ENCODE measurements at places on chromosomes 1 and 21. TPM values are rescaled to one million over a fixed set of nuclear protein-coding genes. Genes with fewer than 3 reads are reported as not detected.

Gene PDPN
- total RNA-seq, result 56.5 TPM

GRCh38 chr1:26701266-26701994 is 5.6 kb downstream of the ARID1A start:
- no peak for DNase-seq
- no peaks in the 10 kb centered on the region for H3K27me3 ChIP-seq
- H3K36me3 ChIP-seq, result no peaks in the 10 kb centered on the region
- peak overlapping the region; percentile 47 for H3K27ac ChIP-seq
- peaks cover 77% of the 10 kb centered on the region for H3K4me1 ChIP-seq

Gene VWA5B1
- not detected for total RNA-seq

GRCh38 chr1:232726048-232726779 is 79.0 kb upstream of the MAP10 start:
- H3K4me3 ChIP-seq, result no peak overlapping the region
- no peak for DNase-seq
- no peaks in the 10 kb centered on the region for H3K27me3 ChIP-seq
- H3K4me1 ChIP-seq, result no peaks in the 10 kb centered on the region
- no peaks in the 10 kb centered on the region for H3K36me3 ChIP-seq

- H3K4me3 ChIP-seq, result no peak overlapping the region
- H3K27ac ChIP-seq, result no peak overlapping the region
- no peaks in the 10 kb centered on the region for H3K27me3 ChIP-seq
- H3K4me1 ChIP-seq, result no peaks in the 10 kb centered on the region
Observed at GRCh38 chr1:221816899-221817298, 75.0 kb upstream of the DUSP10 start.

Gene TUFT1
- 18.1 TPM for total RNA-seq

GRCh38 chr1:11045428-11046269 is 1.4 kb downstream of the MASP2 start:
- H3K4me1 ChIP-seq, result no peaks in the 10 kb centered on the region
- no peaks in the 10 kb centered on the region for H3K36me3 ChIP-seq
- H3K4me3 ChIP-seq, result no peak overlapping the region

Gene DDI2
- 41.5 TPM for total RNA-seq

- no peaks in the 10 kb centered on the region for H3K36me3 ChIP-seq
- no peak for DNase-seq
- H3K4me3 ChIP-seq, result no peak overlapping the region
- H3K27me3 ChIP-seq, result no peaks in the 10 kb centered on the region
- peaks cover 4% of the 10 kb centered on the region for H3K4me1 ChIP-seq
Observed at GRCh38 chr1:110393286-110393685, 2.5 kb upstream of the SLC16A4 start.

GRCh38 chr1:225847610-225848009 is 34.6 kb downstream of the TMEM63A start:
- H3K36me3 ChIP-seq, result peaks cover 93% of the 10 kb centered on the region
- peak; percentile 51 for DNase-seq
- H3K4me1 ChIP-seq, result peaks cover 12% of the 10 kb centered on the region
- H3K27me3 ChIP-seq, result no peaks in the 10 kb centered on the region
- H3K27ac ChIP-seq, result peak overlapping the region; percentile 34

- peak; percentile 44 for DNase-seq
- no peaks in the 10 kb centered on the region for H3K4me1 ChIP-seq
- no peaks in the 10 kb centered on the region for H3K27me3 ChIP-seq
- H3K36me3 ChIP-seq, result no peaks in the 10 kb centered on the region
- H3K27ac ChIP-seq, result no peak overlapping the region
- no peak overlapping the region for H3K4me3 ChIP-seq
Observed at GRCh38 chr1:152442765-152443164, 28.7 kb upstream of the CRNN start.

DNA sequence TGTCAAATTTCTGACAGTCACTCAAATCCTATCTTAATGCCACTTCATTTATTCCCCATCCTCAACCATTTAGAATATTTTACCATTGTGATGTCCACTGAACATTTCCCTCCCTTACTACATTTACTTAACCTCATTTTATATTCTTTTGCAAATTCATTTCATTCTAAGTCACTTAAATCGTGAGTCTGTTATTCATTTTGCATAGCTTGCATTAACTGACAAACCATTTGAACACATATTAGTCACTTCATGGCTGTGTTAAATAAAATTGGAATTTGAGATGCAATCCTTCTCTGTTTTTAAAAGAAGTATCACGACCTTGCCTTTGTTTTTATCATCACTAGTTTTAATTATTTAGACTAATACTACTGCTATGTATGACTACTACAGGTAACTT is 199.4 kb upstream of the COL11A1 start:
- H3K4me3 ChIP-seq, result no peak overlapping the region
- H3K4me1 ChIP-seq, result no peaks in the 10 kb centered on the region

Gene SV2A
- total RNA-seq, result 1.6 TPM

DNA sequence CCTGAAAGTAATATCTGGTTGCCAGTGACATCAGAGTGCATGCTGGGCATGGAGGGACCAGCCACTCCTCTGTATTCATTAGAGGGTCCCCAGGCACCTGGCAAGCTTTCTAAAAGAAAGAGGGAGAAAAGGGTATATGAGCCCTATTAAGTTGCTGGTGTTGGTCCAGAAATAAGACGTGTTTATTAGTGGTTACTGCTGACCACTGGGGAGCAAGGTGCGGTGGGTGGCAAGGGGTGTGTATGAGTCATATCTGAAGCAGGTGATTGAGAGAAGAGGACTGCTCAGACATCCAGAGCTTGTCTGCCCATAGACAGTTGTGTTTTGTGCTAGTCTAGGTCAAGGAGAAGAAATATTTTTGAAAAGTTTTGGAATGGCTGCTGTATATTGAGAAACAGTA is 298.1 kb downstream of the TM2D1 start:
- no peak overlapping the region for H3K4me3 ChIP-seq
- H3K27me3 ChIP-seq, result no peaks in the 10 kb centered on the region
- no peaks in the 10 kb centered on the region for H3K4me1 ChIP-seq
- no peak for DNase-seq
- H3K27ac ChIP-seq, result no peak overlapping the region

DNA sequence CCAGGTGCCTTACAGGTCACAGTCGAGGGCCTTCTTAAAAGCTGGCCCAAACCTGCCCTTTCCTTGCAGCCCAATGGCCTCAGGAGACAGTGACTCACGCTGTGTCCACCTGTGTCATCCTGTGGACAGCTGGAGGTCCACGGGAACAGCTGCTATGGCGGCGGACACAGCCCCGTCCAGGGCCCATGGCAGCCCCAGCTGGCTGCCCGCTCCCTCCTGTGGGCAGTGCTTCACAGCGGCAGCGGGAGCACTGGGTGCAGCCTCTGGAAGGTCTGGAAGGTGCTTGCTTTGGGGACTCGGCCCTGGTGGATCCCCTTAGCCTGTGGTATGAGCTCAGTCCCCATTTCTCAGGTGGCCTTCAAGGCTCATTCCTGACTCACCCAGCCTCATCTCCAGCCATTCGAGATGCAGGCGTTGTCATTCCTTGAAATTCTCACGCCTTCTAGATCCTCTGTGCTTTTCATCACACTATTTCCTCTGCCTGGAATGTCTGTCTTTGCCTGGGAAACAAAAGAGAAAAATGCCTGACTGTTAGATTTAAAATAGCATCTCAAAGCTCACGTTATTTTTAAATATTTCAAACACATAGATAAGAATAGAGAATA is 86.8 kb downstream of the KIF26B start:
- no peaks in the 10 kb centered on the region for H3K27me3 ChIP-seq
- no peak overlapping the region for H3K4me3 ChIP-seq
- no peak overlapping the region for H3K27ac ChIP-seq
- no peaks in the 10 kb centered on the region for H3K4me1 ChIP-seq
- DNase-seq, result peak; percentile 58

DNA sequence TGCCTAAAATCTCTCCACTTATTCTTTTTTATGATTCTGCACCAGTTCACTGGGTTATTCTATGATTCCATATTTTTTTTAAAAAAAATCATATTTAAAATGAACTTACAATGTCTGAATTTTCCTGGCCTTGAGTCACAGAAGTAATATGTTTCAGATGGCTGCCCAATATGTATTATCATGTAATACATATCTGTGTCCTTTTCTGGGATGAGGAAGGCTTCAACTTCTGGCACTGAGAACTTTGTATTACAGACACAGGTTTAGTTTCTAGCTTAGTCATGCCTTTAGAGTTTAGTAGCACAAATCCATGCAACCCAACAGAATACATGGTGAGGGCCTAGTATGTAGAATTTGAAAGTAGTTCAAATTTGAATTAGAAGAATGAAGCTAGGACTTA is 7.8 kb upstream of the HSD17B7 start:
- no peak for DNase-seq
- H3K27ac ChIP-seq, result no peak overlapping the region
- H3K36me3 ChIP-seq, result no peaks in the 10 kb centered on the region
- H3K27me3 ChIP-seq, result no peaks in the 10 kb centered on the region

Gene RGS16
- total RNA-seq, result 3.1 TPM

GRCh38 chr1:8023287-8023994 is 2.7 kb downstream of the ERRFI1 start:
- DNase-seq, result no peak
- peak overlapping the region; percentile 95 for H3K27ac ChIP-seq
- peaks cover 29% of the 10 kb centered on the region for H3K4me1 ChIP-seq
- H3K27me3 ChIP-seq, result no peaks in the 10 kb centered on the region
- peak overlapping the region; percentile 86 for H3K4me3 ChIP-seq

Gene PGLYRP4
- not detected for total RNA-seq

Gene PLA2G2C
- total RNA-seq, result not detected

DNA sequence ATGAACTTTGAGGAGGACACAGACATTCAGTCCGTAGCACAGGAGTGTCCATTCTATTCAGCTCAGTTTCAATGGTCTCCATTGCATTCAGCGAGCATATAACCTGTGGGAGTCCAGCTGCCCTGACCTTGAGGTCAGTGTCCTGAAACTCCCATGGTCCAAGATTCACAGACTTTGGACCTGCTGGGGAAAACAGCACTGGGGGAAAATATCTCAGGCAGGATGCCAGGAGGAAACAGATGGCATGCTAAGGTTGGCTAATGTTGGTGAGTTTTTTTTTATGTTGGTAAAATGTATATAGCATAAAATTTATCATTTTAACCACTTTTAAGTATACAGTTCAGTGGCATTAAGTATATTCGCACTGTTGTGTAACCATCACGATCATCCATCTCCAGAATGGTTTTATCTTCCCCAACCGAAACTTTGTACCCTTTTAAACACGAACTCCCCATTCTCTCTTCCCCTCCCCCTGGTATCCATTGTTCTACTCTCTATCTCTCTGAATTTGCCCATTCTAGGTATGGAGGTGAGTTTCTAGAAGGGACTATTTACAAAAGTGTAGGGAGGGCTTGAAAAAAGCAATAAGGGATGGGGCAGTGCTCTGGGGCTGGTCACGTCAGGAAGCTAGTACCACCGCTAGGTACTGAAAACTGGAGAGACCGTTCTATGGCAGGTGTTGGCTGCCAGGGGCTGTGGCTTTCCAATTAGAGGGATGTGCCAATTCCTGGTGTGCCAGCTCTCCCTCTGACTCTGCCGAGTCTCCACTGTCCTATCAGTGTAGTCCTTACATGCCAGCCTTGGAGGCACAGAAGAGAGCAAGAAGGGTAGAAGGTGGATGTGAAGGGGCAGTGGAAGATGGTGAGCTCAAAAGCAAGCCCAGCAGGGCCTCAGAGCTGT is 85.3 kb downstream of the FOXD2 start:
- H3K36me3 ChIP-seq, result no peaks in the 10 kb centered on the region
- no peak overlapping the region for H3K4me3 ChIP-seq
- no peaks in the 10 kb centered on the region for H3K4me1 ChIP-seq

DNA sequence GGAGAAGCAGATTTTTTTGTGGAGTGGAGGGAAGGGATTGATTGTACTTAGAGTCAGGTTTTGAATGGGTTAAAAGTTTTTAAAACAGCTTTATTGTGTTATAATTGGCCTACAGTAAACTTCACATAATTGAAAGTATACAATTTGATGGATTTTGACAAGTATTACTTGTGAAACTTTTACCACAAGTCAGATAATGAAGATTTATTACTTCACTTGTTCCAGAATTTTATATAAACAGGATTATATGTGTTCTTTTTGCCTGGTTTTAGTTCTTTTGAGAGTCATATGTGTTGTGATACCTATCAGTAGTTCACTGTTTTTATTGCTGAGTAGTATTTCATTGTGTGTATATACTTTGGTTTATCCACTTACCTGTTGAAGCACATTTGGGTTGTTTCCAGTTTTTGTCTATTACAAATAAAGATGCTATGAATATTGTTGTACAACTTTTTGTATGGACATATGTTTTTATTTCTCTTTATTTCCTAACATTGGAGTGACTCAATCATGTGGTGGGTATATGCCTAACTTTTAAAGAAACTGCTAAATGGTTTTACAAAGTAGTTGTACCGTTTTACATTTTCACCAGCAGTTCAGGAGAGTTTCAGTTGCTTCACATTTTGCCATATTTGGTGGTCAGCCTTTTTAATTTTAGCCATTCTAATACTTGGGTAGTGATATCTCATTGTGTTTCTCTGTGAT is 71.0 kb downstream of the DYRK1A start:
- H3K27me3 ChIP-seq, result no peaks in the 10 kb centered on the region
- H3K4me1 ChIP-seq, result peaks cover 15% of the 10 kb centered on the region
- no peak overlapping the region for H3K4me3 ChIP-seq
- no peak overlapping the region for H3K27ac ChIP-seq
